ENCODE measurements at places on chromosomes 16 and 17.
A peak's percentile ranks its signal among the peaks of the same experiment; 100 is the strongest.

DNA sequence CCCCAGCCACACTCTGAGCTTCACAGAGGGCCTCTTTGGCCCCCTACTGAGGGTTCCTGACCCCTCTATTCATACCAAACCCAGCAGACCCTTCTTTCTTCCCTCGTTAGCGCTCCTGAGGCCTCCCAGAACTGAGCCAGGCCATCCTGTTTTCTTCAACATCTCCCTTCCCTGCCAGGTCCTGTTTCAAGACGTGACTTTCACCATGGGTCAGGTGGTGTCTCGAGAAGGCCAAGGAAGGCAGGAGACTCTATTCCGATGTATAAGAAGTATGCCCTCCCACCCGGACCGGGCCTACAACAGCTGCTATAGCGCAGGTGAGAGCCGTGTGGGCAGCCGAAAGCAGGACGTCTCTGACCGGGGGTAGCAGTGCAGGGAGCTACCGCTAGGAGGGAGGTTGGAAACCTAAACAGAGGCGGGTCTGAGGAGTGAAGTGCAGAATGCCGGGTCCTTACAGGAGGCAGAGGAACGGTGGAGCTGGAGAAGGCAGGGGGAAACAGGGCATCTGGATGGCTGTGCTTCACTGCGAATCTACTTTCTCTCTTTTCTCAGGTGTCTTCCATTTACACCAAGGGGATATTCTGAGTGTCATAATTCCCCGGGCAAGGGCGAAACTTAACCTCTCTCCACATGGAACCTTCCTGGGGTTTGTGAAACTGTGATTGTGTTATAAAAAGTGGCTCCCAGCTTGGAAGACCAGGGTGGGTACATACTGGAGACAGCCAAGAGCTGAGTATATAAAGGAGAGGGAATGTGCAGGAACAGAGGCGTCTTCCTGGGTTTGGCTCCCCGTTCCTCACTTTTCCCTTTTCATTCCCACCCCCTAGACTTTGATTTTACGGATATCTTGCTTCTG, 1.3 kb upstream of the SENP3 start:
- peak; percentile 44 for ATAC-seq

DNA sequence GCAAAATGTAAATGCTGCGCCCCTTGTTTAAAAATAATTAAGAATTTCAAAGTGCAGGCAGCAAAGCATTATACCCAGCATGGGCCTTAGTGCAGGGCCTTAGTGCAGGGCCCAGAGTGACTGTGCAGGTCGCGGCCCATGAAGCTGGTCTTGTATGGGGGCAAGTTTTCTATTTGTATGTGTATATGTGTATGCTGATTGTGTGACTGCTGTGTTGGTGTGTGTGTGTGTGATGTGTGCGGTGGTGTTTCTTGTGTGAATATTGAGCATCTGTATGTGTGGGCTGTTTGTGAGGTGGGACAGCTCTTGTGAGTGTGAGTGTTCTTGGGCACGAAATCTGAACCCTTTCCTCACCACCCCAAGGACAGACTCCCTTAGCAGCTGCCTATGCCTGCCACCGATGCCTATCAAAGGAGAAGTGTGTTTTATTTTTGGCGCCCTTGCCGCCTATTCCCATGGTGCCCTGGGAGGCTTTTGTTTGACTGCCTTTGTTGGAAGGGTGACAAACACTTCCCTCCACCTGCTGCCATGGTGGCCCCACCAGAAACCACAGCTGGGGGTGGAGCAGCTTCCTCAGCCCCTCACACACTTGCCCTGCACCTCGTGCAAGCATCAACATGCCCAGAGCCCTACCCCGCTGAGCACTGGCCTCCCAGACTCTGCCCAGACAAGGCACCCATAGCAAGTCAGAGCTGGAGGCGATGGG, 18.0 kb downstream of the CCR7 start:
- peak; percentile 18 for ATAC-seq

- ATAC-seq = no peak
Observed at GRCh38 chr16:69285240-69285639, 25.9 kb upstream of the VPS4A start.

DNA sequence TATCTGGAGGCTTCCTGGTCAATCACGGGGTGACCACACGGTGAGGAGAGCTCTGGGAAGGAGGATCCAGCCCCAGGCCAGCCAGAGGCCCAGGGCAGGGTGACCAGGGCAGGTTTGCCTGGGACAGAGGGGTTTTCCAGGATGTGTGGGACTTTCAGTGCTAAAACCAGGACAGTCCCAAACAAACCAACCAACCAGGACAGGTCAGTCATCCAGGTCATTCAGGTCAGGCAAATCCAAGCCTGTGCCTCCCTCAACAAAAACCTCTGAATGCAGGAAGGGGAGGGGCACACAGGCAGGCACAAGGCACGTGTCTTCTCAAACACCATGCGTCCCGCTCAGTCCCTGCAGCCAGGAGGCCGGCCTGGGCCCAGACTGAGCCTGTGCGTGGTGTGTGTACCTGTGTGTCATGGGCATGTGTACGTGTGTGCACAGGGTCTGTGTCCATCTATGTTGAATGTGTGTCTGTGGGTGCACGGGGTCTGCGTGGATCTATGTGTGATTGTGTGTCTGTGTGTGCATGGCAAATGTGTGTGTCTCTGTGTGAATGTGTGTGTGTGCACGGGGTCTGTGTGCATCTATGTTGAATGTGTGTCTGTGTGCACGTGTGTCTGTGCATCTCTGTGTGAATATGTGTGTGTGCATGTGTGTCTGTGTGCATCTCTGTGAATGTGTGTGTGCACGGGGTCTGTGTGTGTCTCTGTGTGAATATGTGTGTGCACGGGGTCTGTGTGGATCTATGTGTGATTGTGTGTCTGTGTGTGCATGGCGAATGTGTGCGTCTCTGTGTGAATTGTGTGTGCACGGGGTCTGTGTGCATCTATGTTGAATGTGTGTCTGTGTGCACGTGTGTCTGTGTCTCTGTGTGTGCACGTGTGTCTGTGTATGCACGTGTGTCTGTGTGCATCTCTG, 78.9 kb downstream of the RTN4RL1 start:
- ATAC-seq = peak; percentile 21

GRCh38 chr16:87854053-87854906, 15.0 kb downstream of the SLC7A5 start:
- peak; percentile 26 for ATAC-seq

DNA sequence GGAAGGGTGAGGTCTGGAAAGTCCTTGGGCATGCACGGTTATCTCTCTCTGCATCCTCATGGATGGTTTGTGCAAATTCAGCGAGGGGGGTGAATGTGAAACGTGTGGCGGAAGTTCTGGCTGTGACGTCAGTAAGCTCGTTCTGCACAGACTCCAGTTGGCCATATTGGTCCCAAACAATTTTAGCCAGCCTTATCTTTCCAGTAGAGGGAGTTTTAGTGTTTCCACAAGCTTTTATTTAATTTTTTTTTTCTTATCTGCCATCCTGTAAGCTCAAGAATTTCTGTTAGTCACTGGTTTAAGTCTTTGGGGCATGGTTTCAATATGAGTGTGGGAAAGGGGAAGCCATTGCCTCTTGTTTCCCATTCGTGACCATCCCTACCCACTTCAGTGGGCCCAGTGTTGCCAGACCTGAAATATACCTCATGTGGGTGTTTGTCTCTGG, 39.0 kb downstream of the HLF start:
- ATAC-seq = no peak

- peak; percentile 99 for ATAC-seq
Observed at GRCh38 chr16:12462426-12463280, 341.0 kb downstream of the CPPED1 start.

DNA sequence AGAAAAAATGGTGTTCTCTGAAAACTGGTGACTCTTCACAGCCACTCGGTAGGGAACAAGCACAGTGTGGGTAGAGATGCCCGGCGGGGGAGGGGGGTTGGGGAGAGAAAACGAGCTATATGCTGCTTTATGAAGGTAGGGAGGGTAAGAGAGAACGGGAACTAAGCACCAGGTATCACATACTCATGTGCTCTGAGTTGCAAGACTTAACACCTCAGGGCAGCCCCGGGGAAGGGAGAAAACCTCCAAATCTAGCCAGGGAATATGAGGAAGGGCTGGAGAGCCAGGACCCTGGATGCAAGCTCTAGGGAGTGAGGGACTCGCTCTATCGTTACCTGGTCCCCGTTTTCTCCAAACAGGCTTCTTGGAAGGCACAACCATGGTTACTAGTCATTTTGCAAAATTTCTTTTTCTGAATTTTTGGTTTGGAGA, 35.3 kb downstream of the HIC1 start:
- no peak for ATAC-seq

DNA sequence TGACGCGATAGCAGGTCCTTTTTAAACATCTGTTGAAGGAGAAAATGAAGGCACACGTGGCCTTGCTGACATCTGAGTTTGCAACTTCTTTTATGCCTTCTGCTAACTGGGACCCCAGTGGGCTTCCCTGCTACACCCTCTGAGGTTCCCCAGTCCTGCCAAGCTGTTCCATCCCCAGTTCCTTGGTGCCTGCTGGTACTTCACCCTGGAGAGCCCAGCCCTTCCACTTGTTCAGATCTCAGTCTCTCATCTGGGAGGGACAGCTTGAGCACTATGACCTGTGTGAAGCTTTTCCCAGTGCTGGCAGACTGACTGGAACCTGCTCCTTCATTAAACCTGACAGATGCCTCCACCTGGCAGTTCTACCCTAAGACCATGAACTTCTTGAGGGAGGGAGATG, 95.5 kb downstream of the WWOX start:
- ATAC-seq = no peak

- peak; percentile 47 for ATAC-seq
Observed at GRCh38 chr16:11136600-11136999, 119.4 kb downstream of the SOCS1 start.

DNA sequence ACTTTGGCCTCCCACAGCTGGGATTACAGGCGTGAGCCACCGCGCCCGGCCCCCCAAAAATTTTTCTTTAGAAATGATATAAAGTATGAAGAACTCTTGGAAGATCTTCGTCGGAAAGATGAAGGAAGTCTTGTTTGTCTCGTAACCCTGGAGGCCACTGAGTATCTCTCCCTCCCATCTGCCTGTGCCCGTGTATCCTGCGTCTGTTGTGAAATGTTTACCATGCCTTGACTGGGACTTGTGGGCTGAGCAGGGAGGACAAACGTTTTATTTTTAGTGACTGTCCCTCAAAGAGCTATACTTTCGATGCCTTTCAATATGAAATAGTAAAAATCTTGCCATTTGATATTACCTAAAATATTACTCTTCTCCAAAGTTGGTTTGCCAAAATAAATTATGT, 121.2 kb downstream of the RPTOR start:
- ATAC-seq = no peak
